ENCODE measurements at places on chromosomes 12 and 14. TPM values are rescaled to one million over a fixed set of nuclear protein-coding genes. Genes with fewer than 3 reads are reported as not detected.

Gene RND1
- polyA plus RNA-seq: 26.5 TPM

Gene SRRM4
- not detected for polyA plus RNA-seq

Gene GPR135
- 1.5 TPM for polyA plus RNA-seq

Gene MIP
- not detected for polyA plus RNA-seq

Gene TTC6
- 0.41 TPM for polyA plus RNA-seq

Gene TAS2R20
- polyA plus RNA-seq: 0.21 TPM

Gene NAV3
- 9.9 TPM for polyA plus RNA-seq

Gene P2RX2
- not detected for polyA plus RNA-seq

Gene RASSF9
- 0.91 TPM for polyA plus RNA-seq

Gene COQ6
- 28.8 TPM for polyA plus RNA-seq

Gene PROX2
- not detected for polyA plus RNA-seq

Gene CLMN
- 2.9 TPM for polyA plus RNA-seq

Gene IL31
- polyA plus RNA-seq: not detected

Gene SNAPC1
- 22.8 TPM for polyA plus RNA-seq

Gene AICDA
- 0.05 TPM for polyA plus RNA-seq

Gene CMA1
- not detected for polyA plus RNA-seq

Data from A549 (cell line).